ENCODE measurements at places on chromosomes 1 and 21.

- DNase-seq, result no peak
These were observed 4.6 kb downstream of the BOLA1 start for GRCh38 chr1:149903836-149904491.

DNA sequence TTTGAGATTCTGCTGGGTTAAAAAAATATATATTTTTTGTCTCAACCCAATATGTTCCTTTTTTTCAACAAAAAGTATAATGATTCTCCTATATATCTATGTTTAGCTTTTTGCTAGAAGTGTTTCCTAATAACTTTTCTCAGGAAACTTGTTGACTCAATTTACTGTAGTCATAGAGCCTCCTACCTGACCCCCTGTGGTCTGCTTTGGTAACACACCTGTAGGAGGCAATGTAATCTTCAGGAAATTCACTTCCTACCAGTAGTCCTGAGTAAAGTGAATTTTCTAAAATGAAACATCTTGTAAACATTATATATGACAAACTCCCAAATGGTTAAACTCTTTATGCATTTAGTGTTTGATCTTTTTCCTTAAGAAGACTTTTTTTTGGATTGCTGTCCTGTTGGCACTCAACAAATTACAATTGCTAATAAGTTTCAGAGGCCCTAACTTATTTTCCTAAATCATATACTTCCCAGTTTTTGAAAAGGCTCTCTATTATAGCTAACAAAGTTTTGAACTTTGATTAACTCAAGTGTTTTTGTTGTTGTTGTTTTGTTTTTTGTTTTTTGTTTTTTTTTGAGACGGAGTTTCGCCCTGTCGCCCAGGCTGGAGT is 118.3 kb downstream of the OLFML2B start:
- DNase-seq, result no peak

GRCh38 chr1:204754821-204755220 is 69.3 kb upstream of the LRRN2 start:
- no peak for DNase-seq

- no peak for DNase-seq
These were observed 79.2 kb downstream of the MAN1C1 start for GRCh38 chr1:25695771-25696311.

DNA sequence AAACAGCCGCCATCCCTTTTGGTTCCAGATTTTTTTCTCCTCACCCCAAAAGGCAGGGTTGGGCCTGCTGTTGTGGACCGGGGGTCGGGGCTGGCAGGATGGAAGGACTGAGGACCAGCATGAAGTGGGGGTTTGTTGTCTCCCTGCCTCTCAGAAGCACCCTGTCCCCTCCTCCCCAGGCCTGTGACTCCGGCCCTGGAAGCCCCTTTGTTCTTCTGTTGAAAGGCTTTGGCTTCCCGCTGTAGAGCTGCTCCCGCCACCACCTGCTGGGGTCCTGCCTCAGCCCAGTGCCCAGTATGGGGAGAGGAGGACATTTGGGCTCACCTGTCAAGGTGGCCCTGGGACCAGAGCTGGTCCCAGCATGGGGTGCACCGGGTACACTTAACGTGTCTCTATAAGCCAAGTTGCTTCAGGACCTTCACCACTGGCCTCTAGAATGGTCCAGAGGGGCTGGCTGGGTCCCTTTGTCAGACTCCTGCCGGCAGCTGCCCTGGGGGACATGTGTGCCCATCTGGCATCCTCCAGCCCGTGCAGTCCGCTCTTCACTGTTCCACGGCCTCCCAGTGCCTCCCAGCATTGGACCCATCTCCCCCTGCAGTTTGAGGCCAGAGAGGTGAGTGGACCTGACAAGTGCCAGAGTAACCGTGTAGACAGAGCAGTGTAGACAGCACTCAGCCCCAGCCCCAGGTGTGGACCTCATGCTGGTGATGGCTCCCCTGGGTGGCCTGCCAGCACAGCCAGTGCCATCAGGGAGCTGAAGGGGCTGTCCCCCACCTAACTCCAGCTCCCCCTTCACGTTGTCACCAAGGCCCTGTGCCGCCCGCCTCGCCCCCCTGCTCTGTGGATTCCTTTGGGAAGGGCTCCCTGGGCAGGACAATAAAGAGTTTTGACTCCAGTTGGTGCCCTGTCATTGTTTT is 6.1 kb upstream of the SYTL1 start:
- no peak for DNase-seq

DNA sequence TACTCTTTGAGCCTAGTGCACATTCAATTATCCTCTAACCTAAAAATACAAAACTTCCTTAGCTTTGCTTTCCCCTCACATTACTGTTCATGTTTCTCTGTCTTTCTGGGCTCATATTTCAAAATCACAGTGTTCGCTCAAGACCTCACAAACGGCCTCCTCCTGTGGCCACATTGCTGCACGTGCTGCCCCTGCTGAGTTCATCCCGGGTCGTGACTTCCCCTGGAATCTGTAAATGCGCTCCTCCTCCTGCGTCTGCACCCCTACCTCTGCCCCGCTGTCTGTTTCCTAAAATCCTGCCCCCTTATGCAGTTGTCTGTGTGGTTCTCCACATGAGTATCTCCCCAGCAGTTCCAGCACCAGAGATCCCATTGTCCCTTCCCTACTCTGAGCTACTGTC is 45.5 kb upstream of the RAVER2 start:
- no peak for DNase-seq

DNA sequence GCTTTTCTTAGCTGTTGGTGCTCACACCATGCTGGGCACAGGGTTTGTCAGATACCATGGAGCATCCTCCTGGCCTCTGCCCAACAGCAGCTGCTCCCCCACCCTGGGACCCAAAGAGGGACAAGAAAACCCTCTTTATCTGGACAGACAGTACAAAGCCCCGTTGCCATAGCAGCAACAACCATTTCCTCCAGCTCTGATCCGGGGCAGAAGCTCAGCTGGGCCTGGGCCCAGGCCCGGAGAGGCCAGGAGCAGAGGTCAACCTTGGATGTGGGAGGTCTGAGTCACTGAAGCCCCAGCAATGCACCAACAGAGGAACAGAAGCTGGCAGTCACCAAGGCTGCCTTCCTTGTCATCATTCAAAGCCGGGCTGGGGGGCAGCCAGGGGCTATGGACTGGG is 228.4 kb upstream of the POU3F1 start:
- DNase-seq, result no peak

DNA sequence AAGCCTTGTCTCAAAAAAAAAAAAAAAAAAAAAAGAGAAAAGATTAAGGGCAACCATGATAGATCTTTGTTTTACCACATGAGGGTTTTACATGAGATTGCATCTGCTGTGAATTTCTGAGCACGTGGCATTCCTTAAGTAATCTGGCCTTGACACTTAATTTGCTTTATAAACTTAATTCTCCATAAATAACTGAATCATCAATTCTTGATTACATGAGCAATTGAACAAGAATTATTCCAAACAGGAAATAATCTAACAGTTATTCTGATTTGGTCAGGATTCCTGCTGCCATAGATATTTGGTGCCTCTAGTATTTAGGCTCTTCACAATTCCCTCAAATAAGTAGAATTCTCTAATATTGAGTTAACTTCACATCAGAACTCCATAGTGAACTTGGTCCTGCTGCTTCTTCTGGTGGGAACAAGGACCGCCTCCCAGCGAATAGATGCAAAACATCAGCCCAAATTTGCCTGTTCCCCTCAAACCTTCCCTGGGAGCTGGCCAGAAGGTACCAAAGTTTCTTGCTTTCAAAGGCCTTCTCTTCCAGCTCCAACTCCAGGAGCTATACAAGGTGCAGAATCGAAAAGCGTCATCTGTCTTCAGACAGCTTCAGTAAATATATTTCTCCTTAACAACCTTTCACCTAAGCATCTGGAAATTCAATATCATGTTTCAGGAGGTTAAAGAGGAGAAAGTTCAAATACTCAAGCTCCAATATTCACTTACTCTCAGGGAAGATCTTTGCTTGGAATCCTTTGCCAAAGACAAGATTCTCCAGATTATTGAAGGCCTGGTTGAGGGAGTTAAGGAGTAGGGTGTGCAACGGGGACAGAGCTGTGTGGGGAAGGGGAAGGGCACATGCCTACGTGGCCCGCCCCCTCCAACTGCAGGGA is 1.0 kb downstream of the KRTCAP2 start:
- DNase-seq, result no peak

DNA sequence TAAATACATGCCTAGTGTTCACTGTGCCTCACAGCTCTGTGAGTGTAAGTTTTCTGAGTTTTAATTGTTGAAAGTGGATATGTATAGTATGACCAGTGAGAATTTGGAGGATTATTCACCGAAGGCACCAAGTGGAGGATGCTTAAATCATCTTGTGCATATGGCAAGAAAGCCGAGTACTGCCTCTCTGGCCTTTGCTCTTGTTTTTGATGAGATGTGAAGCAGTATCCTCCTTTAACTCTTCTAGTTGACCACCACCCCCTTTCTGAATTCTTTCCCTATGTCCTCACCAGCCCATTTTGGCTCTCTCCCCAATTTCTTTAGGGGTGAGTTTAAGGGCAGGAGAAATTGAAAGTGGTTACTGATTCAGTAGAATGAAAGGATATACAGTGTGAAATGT is 130.4 kb downstream of the SYT2 start:
- no peak for DNase-seq

All from stimulated activated CD4-positive, alpha-beta T cell treated with anti-CD3 and anti-CD28 coated beads, TNF-alpha, amount 100 ng/mL, for 1 hour (primary cell).